ENCODE measurements at places on chromosomes 5 and 9.

DNA sequence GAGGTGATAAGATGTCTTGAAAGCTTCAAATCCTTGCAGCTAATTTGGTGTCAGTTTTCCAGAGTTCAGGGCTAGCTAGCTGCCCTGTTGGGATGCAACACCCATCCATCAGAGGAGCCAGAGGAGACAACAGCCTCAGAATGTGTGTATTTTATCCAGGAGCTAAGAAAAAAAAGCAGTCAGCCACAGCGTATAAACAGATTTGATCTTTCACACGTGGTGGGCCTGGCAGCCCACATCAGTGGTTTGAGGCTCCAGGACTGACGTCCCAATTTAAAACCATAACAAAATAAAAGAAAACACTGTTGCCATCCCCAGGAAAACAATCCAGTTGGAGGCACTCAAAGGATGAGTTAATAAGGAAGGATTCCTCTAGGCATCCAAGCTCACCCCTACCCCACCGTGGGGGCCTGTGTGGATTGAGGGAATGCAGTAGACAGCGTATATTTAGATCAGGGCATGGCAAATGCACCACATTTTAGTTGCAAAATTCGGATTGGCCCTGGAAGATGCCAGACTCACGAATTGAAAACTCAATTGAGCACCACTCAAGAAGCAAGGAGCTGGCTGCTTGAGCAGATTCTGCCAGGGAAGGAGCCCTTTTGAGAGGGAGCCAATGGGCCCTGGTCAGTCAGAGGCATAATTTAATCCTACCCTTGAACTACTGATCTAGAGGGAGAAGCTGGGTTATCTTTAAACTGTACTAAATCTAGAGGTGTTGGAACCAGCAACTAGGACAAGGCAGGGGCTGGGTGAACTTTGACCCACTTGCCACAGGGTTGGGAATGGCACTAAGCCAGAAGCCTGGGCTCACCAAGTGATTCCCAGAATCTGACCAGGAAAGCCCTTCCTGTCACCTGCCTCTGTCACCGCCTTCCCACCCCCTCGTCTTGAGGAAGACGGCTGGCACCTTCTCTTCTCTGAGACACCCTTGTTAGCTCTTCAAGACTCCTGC lies 17.5 kb downstream of the ADRA1B start:
- no peak for DNase-seq

- no peak for DNase-seq
Observed at GRCh38 chr9:27367921-27368315, 71.0 kb upstream of the EQTN start.

- peak; percentile 82 for DNase-seq
Observed at GRCh38 chr5:98631311-98632054, 142.0 kb upstream of the RGMB start.

- DNase-seq = peak; percentile 71
Observed at GRCh38 chr5:120382833-120383232, 81.3 kb upstream of the PRR16 start.

DNA sequence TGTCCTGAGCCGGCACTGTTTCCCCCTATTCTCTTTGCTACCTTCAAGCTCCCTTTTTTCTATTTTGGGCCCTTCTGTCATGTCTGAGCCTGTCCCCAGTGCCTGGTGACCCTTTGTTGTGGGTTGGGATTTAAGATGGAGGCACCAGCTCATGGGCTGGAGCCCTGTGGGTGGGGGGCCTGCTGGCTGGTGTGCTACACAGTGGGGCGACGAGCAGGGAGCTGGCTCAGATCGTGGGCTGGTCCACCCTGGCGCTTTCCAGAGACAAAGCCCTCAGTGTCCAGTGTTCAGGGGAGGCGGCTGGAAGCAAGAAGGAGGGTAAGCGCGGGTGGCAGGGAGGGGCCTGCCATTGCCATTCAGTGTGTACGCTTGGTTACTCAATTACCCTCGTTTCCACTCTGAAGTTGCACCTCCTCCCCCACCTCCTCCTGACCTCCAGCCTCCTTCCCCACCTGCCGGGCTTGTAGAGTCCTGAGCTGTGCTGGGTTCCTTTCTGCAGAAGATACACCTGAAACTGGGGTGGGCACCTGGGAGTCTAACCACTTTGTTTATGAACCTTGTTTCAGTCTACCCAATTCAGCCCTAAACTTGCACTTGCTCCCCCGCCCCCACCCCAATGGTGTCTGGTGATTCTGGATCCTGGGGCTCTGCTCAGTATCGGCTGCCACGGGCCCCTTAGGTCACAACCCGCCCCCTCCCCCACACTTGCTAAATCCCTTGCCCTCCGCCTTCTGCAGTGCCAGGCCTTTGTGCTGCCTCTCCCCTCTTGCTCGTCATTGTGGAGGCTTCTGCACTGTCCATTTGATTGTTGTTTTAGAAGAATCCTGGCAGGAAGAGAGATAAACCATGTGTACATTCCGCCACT lies 49.9 kb downstream of the MVB12B start:
- no peak for DNase-seq

GRCh38 chr9:5438301-5439162 lies 807 bp upstream of the PLGRKT start:
- DNase-seq = peak; percentile 72

DNA sequence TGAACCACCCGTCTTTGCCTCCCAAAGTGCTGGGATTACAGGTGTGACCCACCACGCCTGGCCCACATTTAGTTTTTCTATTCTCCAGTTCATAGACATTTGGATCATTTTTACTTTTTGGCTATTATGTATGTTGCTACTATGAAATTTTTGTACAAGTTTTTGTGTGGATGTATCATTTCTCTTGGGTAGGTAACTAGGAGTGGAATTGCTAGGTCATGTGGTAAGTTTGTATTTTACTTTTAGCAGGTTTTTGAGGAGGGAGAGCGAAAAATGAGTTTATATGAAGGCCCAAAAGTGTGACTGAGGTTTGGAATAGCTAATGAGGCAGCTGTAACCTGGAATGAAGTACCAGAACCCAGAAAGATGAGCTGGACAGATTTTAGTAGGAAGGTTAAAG lies 35.2 kb downstream of the ARHGAP26 start:
- no peak for DNase-seq

DNA sequence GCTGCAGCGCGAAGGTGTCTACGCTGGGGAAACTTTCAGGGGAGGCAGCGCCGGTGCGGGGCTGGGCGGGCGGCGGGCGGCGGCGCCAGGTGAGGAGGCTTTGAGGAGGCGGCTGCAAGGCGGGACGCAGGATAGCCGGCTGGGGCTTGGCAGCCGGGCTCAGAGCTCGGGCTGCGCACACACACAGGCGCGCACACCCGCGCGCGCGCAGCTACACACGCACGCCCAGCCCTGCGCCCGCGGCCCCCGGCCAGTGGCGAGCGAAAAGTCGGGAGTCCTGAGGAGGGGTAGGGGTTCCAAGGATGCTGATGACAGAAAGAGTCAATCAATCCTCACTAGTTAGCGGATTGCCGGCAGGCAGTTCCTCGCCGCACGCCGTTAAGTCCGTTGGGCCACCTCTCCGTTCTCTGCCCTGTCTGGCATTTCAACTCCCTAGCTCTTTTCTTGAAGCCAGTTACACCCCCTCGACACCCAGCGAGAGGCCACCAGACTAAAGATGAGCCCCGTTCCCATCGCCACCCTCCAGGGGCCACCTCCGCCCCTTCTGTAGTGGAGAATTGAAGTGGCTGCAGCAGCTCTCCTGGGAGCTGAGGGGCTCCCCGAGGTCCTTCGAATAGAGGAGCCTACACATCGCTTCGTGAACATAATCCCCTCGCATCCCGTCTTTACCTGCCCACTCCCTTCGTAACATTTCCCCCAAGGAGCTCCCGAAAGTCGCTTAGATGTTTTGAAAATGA lies 1640.3 kb upstream of the C9orf72 start:
- no peak for DNase-seq

- DNase-seq = no peak
Observed at GRCh38 chr5:156991714-156992113, 28.7 kb upstream of the TIMD4 start.

GRCh38 chr5:130064484-130064883 lies 160.2 kb downstream of the CHSY3 start:
- DNase-seq = no peak

DNA sequence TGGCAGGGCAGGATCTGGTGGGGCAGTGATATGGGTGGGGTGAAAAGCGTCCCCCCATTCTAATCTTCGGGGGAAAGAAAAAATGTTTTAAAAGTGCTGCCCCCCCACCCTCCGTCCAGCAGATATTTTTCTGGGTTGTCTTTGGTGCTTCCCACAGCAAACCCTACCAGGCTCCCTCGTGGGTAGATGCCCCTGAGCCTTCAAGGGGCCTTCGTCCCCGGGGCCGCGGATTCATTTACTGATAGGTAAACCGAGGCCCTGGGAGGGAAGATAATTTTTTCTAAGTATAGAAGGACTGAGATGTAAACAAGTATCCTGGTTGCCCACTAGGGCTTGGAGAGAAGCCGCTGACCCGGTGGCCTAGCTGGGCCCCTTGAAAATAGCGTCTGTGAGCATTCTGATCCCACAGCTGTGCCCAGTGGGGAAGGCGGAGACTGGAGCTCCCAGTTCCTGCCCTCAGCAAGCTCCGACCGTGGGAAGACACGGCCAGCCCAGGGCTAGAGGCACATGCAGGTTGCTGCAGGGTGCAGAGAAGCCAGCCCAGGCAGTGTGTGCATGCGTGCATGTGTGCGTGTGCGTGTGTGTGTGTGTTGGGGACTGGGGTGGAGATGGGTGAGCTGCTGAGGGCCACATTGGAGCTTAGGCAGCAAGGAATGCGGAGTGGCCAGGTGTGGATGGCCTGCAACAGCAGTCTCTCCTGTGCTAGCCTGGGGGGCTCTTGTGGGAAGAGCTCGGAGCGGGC lies 6.0 kb upstream of the RXRA start:
- DNase-seq = no peak

DNA sequence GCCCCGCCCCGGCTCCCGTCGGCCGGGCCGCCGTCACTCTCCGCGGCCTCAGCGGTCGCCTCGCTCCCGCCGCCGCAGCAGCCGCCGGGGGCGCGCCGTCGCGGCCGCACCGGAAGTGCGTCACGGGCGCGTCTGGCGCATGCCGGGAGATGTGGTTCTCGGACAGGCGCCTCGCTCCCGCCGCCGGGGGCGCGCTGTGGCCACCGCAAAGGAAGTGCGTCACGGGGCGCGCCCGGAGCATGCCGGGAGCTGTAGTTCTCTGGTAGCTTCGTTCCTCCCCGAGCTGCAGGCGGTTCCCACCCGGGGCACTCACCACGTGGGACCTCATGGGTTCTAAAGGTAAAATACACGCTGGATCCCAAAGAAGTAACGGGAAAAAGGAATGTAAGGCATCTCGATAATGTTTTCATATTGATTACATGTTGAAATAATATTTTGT lies at the start of gene UBAC1:
UBAC1 (minus strand) TSS at position 97 of the 439 bp plus-strand sequence. CDS start 211 bp downstream, outside the sequence.
- peak; percentile 96 for DNase-seq

DNA sequence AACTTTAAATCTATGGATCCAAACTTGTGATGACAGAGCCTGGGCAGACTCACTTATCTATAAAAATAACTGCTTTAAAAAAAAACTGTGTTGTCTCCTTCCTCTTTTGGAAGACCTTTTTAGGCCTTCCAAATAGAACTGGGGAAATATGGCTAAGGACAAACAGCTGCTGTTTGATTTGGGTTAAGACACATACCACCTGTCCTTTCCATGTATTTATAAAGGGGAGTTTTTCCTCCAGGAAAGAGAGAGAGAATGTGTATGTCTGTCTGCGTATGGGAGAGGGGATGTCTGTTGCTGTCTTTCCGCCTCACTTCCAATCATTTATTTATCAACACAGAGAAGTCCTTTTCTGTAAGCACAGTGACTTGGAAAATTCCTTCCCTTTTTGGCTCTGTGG lies 2.8 kb downstream of the ARHGEF37 start:
- no peak for DNase-seq

DNA sequence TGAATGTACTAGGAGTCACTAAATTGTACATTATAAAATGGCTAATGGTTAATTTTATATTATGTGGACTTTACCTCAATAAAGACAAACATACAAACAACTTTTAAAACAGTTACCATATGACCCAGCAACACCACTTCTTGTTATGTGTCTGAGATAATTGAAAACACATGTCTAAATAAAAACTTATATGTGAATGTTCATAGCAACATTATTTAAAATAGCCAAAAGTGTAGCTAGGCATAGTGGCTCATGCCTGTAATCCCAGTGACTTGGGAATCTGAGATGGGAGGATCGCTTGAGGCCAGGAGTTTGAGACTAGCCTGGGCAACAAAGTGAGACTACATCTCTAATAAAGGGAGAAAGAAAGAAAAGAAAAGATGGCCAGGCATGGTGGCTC lies 22.9 kb downstream of the SLC35A4 start:
- no peak for DNase-seq

DNA sequence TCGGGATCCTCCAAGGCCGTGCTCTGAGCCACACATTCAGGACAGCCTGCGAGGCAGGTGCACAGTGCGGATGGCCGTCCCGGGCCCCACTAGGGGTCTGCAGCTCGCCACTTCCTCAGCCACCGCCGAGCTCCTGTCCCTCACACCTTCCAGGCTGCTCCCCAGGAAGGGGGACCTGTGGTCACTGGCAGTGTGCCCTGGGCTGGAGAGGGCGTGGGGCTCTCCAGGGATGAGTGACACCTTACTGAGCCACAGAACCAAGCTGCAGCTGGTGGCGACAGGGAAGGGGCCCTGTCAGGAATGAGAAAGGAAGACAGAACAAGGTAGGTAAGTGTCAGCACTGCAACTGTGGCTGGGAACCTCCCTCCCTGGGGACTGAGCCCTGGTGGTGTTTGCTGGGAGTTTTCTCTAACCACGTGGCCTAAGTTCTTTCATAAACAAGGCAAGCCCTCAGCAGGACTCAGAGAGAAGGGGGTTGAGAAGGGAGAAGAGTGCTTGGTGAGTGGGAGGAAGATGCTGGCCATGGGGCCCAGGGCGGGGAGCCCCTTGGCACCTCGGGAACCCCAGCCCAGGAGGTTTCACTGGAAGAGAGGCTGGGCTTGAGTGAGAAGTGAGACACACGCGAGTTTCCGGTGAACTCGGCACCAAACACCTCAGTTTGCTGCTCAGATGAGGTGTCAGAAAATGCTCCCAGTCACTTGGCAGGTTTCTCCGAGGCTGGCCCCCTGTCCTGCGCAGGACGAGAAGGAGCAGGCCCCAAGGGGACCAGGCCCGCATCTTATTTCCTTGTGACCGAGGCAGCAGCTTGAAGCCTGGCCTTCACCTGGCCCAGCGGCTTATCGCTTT lies 5.2 kb downstream of the IL13 start:
- DNase-seq = peak; percentile 35

DNA sequence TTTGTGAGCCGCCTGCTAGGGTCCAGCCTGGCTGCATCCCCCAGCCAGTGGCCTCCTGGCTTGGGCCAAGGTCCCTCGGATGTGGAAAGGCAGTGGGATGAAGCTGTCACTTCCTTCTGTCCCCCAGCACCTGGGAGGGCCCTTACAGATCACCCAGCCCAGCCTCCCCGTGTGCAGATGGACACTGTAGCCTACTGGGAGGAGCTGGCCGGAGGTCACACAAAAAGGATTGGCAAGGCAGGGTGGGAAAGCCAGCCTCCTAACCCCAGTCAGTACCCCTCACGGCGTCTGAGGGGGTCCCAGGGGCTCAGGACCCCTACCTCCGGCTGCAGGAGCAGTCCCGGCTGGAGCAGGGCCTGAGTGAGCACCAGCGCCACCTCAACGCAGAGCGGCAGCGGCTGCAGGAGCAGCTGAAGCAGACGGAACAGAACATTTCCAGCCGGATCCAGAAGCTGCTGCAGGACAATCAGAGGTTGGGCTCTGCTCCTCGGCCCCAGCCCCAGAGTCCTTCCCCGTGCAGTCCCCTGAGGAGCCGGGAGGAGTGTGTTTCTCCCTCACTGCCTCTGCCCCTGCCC lies 28.3 kb downstream of the LRSAM1 start:
- no peak for DNase-seq

GRCh38 chr9:90074316-90074962 lies 469.6 kb downstream of the GADD45G start:
- DNase-seq = no peak
